ENCODE measurements at places on chromosomes 2 and 18.
A peak's percentile ranks its signal among the peaks of the same experiment; 100 is the strongest.

DNA sequence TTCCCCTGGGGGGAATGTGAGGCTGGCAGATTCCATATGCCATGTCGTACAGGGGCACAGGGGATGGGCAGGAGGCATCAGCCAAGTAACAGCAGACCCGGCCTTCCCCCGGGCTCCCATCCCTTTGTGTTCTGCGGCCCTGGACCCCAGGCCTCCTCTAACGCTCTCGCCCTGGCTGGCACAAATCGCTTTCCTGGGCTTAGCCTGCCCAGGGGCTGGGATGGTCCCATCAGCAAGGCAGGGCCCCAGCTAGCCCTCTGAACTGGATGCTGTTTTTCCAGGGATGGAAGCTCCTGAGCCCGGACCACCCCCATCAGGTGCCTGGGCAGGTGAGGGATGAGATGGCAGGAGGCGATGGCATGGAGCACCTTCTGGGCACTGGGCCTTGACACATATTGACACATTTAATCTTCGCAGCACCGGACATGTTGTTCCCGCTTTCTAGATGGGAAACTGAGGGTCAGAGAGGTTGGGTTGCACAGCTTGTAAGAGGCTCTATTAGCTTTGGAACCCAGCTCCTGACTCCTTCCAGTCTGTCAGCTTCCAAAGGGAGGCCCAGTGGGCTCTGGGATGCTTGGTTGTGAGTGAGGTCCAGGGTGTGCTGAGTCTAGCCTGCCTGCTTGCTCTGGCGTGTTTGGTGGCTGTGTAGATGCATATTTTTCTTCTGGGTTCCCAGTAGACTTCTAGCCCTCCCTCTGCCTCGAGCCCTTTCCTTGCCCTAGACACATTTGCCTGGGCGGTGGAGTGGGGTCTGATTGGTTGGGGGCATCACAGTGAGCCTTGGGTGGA, 40.3 kb downstream of the GLI2 start:
- no peak for DNase-seq
- no peak overlapping the region for H3K4me3 ChIP-seq
- peaks cover 45% of the 10 kb centered on the region for H3K4me1 ChIP-seq
- H3K36me3 ChIP-seq = no peaks in the 10 kb centered on the region

- H3K36me3 ChIP-seq = no peaks in the 10 kb centered on the region
- no peak overlapping the region for H3K4me3 ChIP-seq
- H3K4me1 ChIP-seq = peaks cover 24% of the 10 kb centered on the region
- H3K27ac ChIP-seq = peak overlapping the region; percentile 12
- no peaks in the 10 kb centered on the region for H3K27me3 ChIP-seq
Observed at GRCh38 chr2:189548666-189549448, 31.7 kb downstream of the SLC40A1 start.

DNA sequence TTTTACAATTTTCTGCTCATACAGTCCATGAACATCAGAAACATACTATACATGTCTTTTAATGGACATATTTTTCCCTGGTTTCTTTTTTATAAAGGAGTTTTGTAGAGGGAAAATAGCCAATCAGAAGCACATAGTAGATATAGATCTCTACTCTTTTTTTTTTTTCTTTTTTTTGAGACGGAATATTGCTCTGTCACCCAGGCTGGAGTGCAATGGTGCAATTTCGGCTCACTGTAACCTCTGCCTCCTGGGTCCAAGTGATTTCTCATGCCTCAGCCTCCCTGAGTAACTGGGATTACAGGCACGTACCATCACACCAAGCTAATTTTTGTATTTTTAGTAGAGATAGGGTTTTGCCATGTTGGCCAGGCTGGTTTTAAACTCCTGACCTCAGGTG, 83.2 kb upstream of the MGAT5 start:
- H3K27ac ChIP-seq = no peak overlapping the region
- DNase-seq = no peak
- peaks cover 3% of the 10 kb centered on the region for H3K4me1 ChIP-seq

- no peaks in the 10 kb centered on the region for H3K36me3 ChIP-seq
- H3K27me3 ChIP-seq = no peaks in the 10 kb centered on the region
- peak overlapping the region; percentile 97 for H3K27ac ChIP-seq
Observed at GRCh38 chr2:12169721-12170120, 423.3 kb downstream of the LPIN1 start.

DNA sequence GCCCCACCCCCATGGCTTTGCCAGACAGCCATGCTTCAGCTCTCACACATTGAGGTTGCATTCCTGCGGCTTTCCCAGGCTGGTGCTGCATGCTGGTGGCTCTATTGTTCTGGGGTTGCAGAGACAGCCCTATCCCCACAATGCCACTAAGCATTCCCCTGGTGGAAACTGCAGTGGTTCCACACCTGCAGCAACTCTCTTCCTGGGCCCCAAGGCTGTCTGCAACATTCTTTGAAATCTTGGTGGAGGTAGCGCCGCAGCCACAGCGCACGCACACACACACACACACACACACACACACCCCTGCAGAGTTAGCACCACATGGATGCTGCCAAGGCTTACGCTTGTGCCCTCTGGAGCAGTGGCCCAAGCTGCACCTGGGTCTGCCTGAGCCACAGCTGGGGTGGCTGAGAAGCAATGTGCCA, 21.4 kb downstream of the SFXN5 start:
- H3K4me1 ChIP-seq = peaks cover 16% of the 10 kb centered on the region
- H3K27ac ChIP-seq = no peak overlapping the region
- H3K27me3 ChIP-seq = no peaks in the 10 kb centered on the region

GRCh38 chr2:241223211-241224017, 34.9 kb downstream of the ANO7 start:
- no peaks in the 10 kb centered on the region for H3K27me3 ChIP-seq
- DNase-seq = peak; percentile 91
- H3K36me3 ChIP-seq = peaks cover 31% of the 10 kb centered on the region
- H3K4me3 ChIP-seq = no peak overlapping the region
- no peak overlapping the region for H3K27ac ChIP-seq

DNA sequence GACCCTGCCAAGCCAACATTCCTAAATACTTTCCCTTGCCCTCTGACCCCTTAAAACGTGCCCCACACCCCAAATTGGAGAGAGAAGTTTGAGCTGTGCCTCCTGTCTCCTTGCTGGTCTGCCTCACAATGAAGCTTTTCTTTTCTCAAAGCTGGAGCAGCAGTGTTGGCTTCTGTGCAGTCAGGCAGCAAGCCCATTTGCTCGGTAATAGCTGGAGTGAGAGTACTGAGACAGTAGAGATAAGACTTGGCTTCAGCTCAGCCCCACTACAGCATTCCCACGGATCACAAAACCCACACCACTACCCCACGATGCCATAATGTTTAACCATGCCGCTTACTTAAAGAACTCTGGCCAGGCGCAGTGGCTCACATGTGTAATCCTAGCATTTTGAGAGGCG, 73.0 kb downstream of the NCAPH start:
- H3K27me3 ChIP-seq = peaks cover 10% of the 10 kb centered on the region
- DNase-seq = no peak
- H3K4me1 ChIP-seq = peaks cover 3% of the 10 kb centered on the region
- H3K4me3 ChIP-seq = no peak overlapping the region
- no peaks in the 10 kb centered on the region for H3K36me3 ChIP-seq

DNA sequence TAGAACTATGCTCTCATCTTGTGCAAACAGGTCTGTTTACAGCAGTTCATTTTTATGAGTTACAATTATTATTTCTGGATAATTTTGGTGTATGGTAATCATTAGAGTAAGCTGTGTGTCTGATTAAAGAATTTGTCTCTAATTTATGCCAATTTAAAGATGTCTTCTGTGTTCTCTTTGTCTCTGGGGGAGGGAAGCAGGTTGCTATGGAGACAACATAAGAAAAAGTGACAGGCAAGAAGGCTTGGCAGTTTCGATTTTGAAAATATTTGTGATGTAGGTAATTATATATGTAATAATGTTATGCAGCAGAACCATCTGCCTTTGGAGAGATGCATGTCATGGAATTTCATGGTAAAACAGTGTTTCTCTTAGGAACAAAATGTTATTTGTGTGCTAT, 78.2 kb downstream of the SH3RF3 start:
- no peaks in the 10 kb centered on the region for H3K27me3 ChIP-seq
- DNase-seq = no peak
- H3K4me1 ChIP-seq = peaks cover 25% of the 10 kb centered on the region

GRCh38 chr2:109683452-109683851, 69.3 kb downstream of the SOWAHC start:
- no peak for DNase-seq
- H3K4me3 ChIP-seq = no peak overlapping the region
- peaks cover 5% of the 10 kb centered on the region for H3K27me3 ChIP-seq
- no peaks in the 10 kb centered on the region for H3K4me1 ChIP-seq

DNA sequence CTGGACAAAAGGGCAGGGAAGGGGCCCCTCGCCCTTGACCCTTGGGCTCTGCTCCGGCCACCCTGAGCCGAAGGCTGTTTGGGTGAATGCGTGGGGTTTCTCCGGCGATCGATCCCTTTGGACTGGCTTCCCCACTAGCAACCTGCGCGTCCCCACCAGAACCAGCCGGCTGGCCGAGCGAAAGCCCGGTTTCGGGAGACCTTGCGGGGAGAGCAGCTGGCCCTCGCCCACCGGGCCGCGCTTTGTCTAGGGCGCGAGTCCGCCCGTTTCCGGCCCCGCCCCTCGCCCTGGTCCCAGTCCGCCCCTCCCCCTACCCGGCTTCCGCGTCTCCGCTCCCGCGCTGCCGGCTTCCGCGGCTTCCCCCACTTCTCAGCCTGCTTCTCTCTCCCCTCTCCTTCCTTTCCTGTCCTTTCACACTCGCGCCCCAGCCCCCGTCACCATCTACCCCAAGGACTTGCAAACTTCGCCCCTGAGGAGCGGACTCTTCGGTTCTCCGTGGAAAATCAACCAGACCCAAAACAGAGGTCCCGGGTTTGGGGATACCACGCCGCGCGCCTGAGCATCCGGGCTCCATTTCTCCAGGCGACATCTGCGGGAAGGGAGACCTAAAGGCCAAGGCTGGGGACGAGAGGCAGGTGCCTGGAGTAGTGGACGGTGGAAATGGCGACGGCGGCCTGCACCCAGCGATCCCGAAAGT, 48.0 kb upstream of the ATP6V1B1 start:
- no peak overlapping the region for H3K27ac ChIP-seq
- H3K4me1 ChIP-seq = peaks cover 2% of the 10 kb centered on the region
- peak; percentile 58 for DNase-seq
- H3K36me3 ChIP-seq = no peaks in the 10 kb centered on the region
- peak overlapping the region; percentile 55 for H3K4me3 ChIP-seq
- peaks cover 100% of the 10 kb centered on the region for H3K27me3 ChIP-seq

DNA sequence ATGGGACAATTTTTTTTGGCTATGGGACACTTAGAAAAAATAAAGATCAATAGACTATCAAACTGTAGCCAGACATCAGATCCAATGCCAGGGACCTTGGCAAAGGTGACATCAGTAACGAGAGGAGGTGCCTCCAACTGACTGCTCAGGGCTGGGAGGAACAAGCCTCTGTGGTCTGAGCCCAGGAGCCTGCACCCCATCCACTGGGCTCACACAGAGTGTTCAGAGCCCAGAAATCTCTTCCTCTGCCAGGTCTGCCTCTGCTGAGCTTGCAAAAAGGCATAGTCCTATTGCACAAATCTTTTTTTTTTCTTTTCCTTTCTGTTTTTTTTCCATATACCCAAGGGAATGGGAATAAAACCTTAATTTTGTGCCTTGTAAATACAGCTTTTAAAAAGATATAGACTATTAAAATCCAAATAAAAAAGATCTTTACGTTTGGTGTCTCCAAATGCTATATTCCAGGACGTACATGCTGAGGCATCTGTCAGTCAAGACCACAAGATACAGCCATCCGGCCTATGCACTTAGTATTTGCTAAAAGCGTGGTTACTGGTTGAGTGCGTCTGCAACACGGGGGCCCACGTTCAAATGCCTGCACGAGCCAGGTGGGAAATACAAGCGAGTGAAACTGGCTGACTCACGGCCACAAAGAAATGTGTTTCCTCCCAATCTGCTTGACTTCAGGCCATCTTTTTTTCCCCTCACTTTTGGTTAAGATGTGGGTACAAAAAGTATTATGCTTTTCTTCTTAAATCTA, 7.8 kb upstream of the ARHGAP25 start:
- no peaks in the 10 kb centered on the region for H3K4me1 ChIP-seq
- DNase-seq = no peak
- H3K36me3 ChIP-seq = no peaks in the 10 kb centered on the region
- H3K27me3 ChIP-seq = peaks cover 4% of the 10 kb centered on the region
- no peak overlapping the region for H3K4me3 ChIP-seq

DNA sequence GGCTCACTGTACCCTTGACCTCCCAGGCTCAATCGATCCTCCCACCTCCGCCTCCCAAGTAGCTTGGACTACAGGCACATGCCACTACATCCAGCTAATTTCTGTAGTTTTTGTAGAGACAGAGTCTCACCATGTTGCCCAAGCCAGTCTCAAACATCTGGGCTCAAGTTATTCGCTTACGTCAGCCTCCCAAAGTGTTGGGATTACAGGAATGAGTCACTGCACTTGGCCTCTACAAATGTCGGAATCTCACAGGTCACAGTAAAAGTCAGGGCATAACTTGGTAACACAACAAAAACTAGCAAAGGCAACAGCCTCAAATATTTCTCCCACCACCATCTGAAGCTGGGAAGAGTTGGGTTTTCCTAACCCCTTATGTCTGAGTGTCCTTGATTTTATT, 25.3 kb downstream of the SCG2 start:
- H3K27ac ChIP-seq = peak overlapping the region; percentile 85

- H3K27me3 ChIP-seq = no peaks in the 10 kb centered on the region
- H3K4me3 ChIP-seq = no peak overlapping the region
- DNase-seq = no peak
- no peak overlapping the region for H3K27ac ChIP-seq
Observed at GRCh38 chr2:21333684-21334083, 209.9 kb downstream of the TDRD15 start.

DNA sequence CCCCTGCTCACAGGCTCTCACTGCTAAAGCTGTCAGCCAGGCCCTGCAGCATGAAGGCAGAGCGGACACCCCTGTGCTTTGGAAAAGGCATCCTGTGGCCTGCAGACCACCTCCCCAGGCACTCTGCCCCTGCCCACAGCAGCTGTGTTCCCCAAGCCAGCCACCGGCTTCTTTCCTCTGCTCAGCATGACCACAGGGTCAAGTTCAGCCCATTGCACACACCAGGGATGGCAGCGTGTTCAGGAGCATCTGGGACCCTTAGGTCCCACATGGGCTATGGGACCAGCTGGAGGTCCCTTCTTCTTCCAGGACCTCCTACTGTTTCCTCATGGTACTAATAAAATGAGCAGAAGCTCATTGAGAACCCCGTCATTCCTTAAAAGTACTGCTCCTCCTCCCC, 118.4 kb upstream of the ACAA2 start:
- H3K4me3 ChIP-seq = no peak overlapping the region
- no peak overlapping the region for H3K27ac ChIP-seq
- DNase-seq = no peak
- H3K36me3 ChIP-seq = no peaks in the 10 kb centered on the region
- H3K27me3 ChIP-seq = peaks cover 3% of the 10 kb centered on the region

- no peaks in the 10 kb centered on the region for H3K27me3 ChIP-seq
- peak overlapping the region; percentile 63 for H3K27ac ChIP-seq
- H3K36me3 ChIP-seq = no peaks in the 10 kb centered on the region
- H3K4me1 ChIP-seq = peaks cover 61% of the 10 kb centered on the region
Observed at GRCh38 chr2:120863661-120864320, 128.1 kb downstream of the GLI2 start.

DNA sequence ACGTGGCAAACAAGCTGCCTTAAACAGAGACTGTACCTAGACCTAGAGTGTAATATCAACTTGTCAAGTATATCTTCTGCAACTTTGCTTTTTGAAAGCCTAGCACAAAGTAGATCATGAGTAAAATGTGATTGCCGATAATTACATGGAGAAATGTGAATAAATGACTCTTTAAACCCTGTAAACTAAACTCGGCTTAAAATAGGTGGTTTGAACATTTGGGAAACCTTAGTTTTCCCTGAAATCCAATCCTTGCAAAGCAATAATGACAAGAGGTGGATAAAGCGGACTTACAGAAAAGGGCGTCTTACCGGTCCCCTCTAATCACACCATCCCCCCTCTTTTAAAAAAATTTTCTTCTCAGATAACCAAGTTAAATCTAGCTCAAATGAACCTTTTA, 549 bp upstream of the PSMD14 start:
- H3K4me1 ChIP-seq = peaks cover 7% of the 10 kb centered on the region
- H3K4me3 ChIP-seq = peak overlapping the region; percentile 89
- no peak for DNase-seq

All from osteoblast (primary cell).